NCI-H1048 (cell line): ENCODE measurements at places on chromosomes 12 and 14.

- DNase-seq: no peak
These were observed 8.1 kb downstream of the ARF6 start for GRCh38 chr14:49900973-49901372.

DNA sequence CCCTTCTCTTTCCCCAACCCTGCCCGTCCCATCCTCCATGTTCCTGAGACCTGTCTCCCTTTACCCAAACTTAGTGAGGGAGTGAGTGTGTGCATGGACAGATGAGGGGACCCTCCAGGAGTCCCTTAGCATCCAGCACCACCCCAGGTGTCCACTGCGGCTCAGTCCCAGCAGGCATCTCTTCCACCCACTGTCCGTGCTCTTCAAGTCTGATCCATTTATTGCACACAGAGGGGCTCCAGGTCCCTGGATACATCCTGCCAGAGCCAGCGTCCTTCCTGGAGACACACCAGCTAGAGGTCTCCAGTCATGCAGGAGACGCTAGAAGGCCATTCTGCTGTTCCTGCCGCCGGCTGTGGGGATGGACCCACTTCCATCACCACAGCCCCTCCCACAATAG is 239.2 kb downstream of the ADGRD1 start:
- DNase-seq: no peak

GRCh38 chr12:51705450-51705849 is 114.4 kb downstream of the SCN8A start:
- DNase-seq: no peak

DNA sequence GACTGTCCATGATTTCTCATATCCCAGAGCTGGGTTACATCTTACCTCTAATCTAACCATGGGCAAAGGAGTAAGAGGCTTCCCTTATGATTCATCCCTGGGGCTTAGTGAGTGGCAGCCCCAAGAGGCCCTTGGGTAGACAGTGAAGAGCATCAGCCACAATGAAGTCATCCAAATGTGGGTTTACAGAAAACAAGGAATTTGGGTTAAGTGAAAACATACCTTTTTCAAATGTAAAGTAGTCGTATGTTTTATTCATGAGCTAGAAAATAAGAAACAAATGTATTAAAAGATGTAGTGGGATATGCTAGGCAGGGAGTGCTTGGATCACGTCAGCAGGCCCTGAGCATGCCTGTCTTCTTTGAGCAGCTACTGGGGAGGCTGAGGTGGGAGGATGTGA is 54.0 kb upstream of the ELK3 start:
- DNase-seq: no peak

DNA sequence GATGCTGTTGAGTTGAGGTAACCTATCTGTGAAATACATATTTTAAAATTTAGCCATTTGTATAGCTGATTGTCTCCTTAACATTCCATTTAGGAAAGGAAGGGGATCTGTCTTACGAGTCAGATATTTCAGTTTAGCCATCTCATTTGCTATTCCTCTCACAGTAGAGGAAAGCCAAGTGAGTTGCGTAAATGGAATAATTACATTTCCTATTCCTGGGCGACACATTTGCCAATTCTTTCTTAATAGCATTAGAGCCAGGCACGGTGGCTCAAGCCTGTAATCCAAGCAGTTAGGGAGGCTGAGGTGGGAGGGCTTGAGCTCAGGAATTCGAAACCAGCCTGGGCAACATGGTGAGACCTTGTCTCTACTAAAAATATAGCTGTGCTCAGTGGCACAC is 116.3 kb downstream of the TMX1 start:
- DNase-seq: no peak

- no peak for DNase-seq
These were observed 214.1 kb upstream of the FLRT2 start for GRCh38 chr14:85315733-85316290.

DNA sequence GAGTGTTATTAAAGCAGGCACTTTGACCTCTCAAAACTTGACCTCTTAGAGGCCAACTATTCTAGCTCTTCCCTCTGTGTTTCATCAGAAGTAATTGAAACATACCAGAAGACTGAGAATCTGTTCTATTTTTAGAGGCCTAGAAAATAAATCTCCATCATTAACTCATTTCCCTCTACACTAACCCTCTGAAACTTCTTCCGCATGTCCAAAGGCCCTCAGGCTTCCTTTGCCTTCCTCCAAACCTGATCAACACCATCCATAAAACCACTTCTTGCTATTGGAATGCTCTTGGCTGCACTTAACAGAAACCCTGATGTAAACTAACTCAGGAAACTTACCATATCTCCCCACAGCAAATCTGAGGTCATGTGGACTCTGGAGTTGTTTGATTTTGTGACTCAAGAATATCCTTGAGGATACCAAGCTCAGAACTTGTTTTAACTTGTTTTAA is 196.4 kb downstream of the RPAP3 start:
- DNase-seq: no peak

- no peak for DNase-seq
These were observed 37.2 kb downstream of the RAN start for GRCh38 chr12:130909111-130909510.

- no peak for DNase-seq
These were observed 76.6 kb upstream of the PPFIA2 start for GRCh38 chr12:81835783-81836182.

DNA sequence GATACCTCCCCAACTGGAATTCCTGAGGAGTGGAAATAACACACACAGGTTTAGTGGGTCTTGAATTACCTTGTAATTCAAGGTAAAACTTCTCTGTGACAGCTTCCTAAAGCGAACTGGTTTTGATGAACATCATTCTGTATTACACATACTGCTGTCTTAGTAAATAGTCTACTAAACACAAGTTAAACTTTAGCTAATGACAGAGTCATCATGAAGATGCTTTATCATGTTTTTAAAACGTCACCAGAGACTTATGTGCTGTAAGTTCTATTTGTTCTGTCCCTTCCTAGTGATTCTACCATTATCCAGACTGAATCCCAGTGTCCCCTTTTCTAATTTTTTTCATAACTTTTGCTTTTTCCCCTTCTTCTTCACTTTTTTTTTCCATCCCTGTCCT is 11.6 kb upstream of the GXYLT1 start:
- no peak for DNase-seq

- DNase-seq: no peak
These were observed 13.4 kb downstream of the PSEN1 start for GRCh38 chr14:73149753-73150152.

DNA sequence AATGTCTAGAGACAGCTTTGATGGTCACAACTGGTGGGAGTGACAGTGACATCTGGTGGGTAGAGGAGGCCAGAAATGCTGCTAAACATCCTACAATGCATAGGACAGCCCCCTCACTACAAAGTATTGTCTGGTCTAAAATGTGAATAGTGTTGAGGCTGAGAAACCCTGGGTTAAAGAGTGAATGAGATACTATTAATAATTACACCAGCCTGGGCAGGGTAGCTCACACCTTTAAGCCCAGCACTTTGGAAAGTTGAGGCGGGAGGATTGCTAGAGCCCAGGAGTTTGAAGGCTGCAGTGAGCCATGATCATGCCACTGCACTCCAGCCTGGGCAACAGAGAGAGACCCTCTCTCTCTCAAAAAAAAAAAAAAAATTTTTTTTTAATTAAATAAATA is 11.1 kb downstream of the SVOP start:
- DNase-seq: no peak

DNA sequence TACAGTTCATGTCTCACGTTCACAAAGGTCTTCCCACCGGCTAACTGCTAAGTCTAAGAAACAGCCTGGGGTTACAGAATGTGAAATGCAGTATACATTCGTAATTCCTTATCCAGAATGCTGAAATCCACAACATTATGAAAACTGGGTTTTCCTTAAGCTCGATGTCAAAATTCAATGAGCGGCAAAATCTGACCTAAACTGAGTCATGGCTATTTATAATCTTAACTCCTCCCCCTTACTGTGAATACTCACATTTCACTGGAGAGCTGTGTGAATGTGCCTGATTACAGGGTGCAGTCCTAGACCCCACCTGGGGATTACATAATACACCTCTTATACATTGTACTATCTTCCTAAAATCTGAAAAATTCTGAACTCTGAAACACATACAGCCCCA is 35.3 kb downstream of the STX2 start:
- DNase-seq: no peak

- no peak for DNase-seq
These were observed 4.3 kb upstream of the RAD52 start for GRCh38 chr12:953776-954175.

- DNase-seq: no peak
These were observed 7.8 kb downstream of the PPP2R3C start for GRCh38 chr14:35114036-35114435.

DNA sequence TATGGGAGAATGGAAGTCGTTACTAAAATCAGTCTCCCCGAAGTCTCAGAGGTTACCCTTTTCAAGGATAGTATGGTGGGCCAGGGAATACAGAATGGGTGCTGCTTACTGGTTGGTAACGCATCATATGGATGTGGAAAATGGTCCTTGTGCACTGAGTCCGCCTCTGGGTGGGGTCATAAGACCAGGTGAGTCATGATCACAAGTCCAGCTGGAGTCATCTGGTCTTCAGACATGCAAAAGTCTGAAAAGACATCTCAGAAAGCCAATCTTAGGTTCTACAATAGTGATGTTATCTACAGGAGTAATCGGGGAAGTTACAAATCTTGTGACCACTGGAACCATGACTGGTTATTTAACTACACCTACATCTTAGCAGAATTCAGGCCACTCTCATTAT is 71.9 kb upstream of the TCL1B start:
- DNase-seq: no peak

DNA sequence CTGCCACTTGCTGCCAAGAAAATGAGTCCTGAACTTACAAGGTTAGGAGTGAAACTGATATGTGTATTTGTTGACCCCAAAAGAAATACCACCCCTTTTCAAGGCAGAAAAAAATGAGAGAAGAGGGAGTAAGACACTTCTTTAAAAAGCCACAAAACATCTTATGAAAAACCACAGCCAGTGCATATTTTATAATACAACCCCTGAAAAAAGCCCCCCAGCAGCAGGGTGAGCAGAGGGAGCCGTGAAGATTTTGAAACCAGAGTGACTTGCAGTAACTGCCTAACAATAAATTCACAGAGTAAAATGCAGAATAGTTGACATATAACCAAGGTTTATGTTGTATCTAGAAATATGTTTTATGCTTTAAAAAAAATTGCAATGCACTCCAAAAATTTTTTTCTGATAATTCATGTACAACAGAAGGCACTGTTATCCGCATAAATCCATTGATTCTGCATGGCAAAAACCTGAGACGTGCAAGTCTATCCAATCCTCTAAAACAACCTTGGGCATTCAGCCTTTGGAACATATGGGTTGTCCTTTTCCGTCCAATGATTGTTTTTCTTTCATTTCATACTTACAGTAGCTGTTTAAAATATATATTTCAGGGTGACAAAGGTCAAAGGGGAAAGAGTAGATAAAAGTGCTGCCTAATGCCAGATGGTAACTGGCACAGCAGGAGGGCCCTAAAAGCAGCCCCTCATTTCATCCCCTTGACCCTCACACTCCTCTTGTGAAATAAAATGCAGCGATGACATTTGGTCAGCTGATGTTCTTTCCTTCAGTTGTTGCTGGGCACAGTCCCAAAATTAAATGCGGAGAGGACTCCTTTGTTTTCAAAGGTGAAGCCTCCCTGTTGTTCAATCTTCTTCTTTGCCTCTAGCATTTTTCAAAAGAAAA is 65.3 kb downstream of the IPO8 start:
- DNase-seq: no peak

DNA sequence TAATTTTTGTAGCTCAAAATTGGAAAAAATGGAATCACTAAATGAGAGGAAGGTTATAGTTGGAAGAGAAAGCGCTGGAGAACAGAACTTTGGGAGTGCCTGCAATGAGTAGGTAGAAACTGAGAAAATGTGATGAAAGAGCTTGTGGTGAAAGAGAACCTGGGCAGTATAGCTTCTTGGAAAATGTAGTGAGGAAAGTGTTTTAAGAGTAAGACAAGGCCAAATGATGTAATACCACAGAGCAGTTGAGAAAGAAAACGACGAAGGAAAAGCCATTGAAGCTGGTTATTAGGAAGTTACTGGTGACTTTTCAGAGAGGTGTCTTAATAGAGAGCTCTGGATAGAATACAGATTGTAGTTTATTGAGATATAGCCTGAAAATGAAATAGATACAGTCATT is 255.3 kb downstream of the AEBP2 start:
- no peak for DNase-seq

- DNase-seq: no peak
These were observed 1.3 kb downstream of the CLEC9A start for GRCh38 chr12:10031771-10032175.

DNA sequence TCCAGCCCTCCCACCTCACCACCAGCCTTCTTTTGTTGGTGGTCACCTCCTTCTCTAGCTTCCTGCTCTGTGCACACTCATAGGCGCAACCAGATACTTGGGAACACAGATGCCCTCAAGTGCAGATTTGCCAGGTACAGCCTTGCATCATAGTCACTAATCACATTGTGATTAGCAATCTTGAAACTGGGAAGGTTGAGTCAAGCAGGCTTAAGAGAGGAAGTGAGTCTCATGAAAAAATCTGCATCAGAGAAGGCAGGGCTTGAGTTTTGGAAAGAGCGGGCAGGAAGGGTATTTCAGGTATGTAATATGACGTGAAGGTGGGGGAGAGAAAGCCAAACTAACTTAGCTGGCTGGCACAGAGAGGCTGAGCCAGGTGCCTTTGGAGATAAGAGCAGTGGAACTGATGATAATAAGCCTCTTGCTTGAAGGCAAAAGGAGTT is 2.7 kb upstream of the RABGGTA start:
- no peak for DNase-seq

- no peak for DNase-seq
These were observed 7.4 kb downstream of the LRP1 start for GRCh38 chr12:57135527-57136326.

DNA sequence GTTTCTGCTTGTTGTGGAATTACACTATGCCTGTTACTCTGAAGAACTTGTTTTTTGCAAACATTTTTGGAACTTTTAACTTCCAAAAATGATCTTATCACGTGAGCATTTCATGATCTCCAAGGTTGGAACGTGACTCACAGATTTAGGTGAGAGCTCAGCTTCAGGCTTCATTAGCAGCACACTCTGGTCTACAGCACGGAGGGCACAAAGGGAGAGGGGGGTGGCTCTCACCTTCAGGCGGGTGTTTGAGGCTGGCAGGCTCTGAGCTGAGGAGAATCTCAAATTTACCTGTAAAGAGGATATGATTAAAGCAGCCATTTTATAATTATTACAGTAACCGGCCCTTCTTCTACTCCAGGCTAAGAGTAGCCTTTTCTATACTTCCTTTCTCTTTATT is 45.3 kb upstream of the PZP start:
- DNase-seq: no peak

DNA sequence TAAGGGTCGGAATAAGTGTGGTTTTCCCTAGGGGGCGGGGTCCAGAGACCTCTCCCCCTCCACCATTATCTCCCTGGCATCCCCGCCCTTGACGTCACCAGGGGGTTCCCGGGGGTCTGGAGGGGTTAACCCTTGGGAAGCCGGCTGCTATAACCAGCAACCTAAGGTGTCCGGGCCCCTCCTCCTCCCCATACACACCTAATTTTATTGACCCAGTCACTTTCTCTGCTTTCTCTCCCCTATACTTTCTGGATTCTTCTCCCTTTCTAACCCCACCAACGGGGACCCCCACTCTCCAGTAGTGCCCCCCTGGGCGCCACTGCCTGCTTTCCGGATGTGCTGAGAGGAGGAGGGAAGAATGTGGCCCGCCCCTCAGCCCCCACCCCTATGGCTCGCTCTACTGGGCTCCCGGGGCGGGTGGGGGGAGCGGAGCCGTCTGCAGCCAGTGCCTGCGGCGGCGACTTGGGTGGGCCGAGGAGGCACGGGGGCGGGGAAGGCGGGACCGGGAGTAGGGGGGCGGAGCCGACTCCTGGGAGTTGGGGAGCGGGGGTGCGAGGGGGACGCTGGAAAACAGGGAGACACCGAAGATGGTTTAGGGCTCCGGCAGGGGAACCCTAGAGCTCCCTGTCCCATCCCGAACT is 1.8 kb downstream of the GLI1 start:
- DNase-seq: no peak
